Activated B cell treated with CpG ODN at 0.5 μM for 24 hours (primary cell): ENCODE measurements at places on chromosomes 6 and 20.

DNA sequence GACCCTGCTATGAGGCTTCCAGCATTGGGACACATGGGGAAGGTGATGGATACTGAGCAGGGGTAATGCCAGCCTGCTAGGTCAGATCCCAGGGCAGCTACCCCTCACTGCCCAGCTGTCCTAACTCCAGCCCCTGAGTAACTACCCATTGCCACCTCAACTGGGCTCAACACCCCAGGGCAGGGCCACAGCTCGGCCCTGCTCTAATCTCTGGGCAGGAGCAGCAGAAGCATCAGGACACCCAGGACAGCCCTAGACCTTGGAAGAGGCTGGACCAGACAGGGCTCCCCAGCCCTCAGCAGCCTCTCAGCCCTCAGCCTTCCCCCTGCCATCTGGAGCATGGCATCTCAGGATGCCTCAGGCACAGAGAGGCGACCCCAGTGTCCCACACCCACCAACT lies 67.4 kb upstream of the TOP1 start:
- no peak for DNase-seq

DNA sequence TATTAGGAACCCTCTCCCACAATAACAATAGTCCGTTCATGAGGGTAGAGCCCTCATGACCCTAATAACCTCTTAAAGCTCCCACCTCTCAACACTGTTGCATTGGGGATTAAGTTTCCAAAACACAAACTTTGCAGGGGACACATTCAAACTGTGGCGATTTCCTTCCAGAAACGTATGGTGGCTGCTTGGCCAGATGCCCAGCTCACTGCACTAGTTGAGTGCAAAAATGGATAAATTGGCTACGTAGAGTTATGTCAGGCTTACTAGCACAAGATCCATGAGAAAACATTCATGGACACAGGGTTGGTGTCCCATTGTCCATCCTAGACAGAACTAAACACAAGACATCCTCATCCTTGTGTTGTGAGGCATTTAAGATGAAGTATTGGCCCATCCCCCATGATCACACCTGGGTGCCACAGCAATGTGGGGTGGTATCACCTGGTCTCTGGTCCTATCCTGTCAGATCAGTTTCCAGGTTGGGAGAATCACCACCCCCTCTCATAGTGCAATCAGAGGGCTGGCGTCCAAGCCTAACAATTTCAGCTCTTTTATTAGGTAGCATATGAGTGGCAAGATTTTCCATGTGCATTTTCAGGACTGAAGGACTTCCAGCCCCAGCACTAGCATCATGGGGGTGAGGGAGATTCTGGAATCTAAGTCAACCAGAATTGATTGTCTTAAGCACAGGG lies 63.4 kb upstream of the ELOVL5 start:
- DNase-seq: no peak

DNA sequence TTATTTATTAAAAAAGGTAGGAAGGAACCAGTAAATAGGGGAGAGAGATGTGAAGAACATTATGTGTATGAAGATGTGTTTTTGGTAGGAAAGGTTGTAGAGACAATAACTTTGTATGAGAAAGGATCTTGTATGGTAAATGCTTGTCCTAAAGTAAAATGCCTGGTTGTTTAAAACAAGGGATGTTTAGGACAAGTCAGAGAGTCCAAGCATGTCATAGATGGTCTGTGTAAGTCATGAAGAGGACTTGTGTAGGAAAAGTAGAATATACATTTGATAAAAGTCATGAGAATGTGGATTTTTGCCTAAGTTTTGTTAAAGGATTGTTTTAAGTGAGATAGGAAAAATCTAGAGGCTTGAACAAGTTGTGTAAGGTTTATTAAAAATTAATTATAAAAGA lies 325.1 kb downstream of the CDH26 start:
- DNase-seq: no peak

DNA sequence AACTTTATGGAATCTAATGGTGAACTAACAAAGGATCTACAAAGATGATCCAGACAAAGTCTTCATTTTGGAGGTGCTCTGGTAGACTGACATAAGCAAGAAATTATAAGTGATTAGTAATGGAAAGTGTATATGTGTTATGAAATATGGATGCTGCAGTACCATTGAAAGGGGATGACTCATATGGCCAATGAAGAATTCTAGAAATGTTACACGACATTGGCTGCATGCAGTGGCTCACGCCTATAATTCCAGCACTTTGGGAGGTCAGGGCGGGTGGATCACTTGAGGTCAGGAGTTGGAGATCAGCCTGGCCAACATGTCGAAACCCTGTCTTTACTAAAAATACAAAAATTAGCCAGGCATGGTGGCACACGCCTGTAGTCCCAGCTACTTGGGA lies 23.5 kb downstream of the CFAP206 start:
- no peak for DNase-seq

DNA sequence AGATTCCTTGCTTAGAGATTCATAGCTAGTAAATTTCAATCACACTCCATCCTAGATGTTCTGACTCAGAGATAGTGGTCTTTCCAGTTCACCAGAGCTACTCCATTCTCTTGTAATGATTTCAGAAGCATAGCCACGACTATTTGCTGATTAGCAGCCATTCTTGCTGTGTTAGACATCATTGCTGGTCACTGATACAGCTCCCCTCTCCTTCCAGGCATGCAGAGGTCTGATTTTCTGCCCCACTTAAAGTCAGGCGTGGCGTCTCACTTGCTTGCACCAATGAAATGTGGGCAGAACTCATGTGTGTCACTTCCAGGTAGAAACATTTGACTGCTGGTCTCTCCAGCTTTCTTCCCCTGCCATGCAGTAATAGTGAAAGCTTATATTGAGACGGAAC lies 168.9 kb upstream of the JARID2 start:
- no peak for DNase-seq

DNA sequence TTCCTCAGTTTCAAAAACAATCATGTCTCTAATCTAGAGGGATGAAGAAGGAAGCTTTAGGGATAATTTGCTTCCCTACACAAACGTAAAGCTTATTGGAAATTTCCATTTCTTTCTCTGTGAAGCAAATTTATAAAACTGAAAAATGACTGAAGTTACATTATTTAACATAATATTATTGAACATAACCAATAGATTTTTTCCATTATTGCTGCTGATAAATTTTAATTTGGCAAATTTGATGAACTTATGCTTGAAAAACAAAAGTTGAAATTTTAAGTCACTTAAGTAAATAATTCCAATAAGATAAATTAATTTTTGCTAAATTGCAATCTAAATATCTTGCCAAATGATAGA lies 140.9 kb downstream of the GMDS start:
- DNase-seq: no peak

- DNase-seq: no peak
Measured at GRCh38 chr6:164283574-164283973, 869.1 kb downstream of the QKI start.

GRCh38 chr6:144667532-144668503 lies 382.7 kb downstream of the UTRN start:
- no peak for DNase-seq

DNA sequence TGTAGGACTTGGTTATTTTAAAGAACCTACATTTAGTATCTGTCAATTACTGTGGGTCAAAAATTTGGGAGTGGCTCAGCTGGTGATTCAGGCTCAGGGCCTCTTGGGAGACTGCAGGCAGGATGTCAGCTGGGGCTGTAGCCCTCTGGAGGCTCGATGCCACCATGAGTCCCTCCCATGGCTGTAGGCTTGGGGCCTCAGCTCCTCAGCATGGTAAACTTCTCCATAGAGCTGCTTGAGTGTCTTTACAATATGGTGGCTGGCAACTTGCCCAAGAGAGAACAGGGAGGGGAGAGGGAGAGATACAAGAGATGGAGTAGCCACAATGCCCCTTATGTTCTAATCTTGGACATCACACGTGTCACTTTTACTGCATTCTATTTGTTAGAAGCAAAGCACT lies 470.4 kb downstream of the CDH26 start:
- no peak for DNase-seq

GRCh38 chr6:149138699-149139294 lies 178.7 kb upstream of the TAB2 start:
- DNase-seq: no peak

DNA sequence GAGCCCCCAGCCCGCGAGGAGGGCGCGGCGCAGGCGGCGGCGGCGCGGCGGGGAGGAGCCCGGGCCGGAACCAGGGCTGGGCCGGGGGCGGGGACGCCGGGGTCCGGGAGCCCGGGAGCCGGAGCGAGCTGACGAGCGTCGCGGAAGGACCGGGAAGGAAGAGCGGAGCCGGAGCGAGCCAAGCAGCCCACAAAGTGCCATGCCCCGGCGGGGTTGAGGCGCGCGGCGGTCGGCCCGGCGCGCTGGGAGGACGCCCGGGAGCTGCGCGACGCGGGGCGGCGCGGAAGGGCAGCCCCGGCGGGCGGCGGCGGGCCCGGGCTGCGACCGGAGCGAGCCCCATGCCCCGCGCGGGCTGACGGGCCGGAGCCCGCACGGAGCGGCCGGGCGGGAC lies 289 bp downstream of the FOXP4 start:
- no peak for DNase-seq

- DNase-seq: no peak
Measured at GRCh38 chr6:109336221-109336961, 45.9 kb downstream of the CD164 start.

- no peak for DNase-seq
Measured at GRCh38 chr6:148836751-148837150, 89.9 kb downstream of the UST start.

DNA sequence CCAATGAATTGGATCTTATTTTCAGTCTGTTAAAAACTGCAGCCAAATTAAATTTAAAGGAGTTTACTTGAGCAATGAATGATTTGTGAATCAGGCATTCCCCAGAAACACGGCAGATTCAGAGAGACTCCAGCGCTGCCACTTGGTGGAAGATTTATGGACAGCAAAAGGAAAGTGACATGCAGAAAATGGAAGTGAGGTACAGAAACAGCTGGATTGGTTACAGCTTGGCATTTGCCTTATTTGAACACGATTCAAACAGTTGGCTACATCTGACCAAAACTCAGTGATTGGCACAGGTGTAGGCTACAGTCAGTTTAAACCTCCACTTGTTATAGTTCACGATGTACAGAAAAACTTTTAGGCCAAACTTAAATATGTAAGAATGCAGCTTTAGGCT lies 257.6 kb upstream of the IMPG1 start:
- DNase-seq: no peak
